Hypothalamus (tissue), 51 donors: ENCODE measurements at places on chromosomes 11 and 22.

GRCh38 chr22:25221790-25222189, 2.4 kb downstream of the CRYBB2 start:
- DNase-seq = no peak

- DNase-seq = no peak
Measured at GRCh38 chr22:22820626-22821025, 67.0 kb upstream of the IGLL5 start.

DNA sequence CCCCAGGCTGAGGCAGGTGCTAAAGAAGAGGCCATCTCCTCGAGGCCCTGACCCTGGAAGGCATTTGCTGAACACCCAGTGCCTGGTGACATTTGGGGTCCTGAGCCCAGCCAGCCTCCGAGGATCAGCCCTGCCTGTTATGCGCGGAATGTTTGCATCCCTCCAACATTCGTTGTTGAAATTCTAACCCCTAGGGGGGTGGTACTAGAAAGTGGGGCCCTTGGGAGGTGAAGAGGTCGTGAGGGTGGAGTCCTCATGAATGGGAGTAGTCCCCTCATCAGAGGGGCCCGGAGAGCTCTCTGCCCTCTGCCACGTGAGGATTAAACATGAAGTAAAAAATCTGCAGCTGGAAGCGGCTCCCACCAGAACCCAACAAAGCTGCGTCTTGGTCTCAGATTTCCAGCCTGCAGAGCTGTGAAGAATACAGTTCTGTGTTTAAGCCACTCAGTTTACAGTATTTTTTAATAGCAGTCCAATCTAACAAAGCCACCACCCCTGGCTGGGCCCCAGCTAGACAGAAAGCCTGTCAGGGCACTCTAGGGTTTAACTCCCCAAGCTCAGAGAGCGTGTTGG, 35.3 kb upstream of the SEPTIN5 start:
- DNase-seq = no peak

GRCh38 chr22:21047035-21047661, 1.4 kb downstream of the LRRC74B start:
- DNase-seq = no peak

DNA sequence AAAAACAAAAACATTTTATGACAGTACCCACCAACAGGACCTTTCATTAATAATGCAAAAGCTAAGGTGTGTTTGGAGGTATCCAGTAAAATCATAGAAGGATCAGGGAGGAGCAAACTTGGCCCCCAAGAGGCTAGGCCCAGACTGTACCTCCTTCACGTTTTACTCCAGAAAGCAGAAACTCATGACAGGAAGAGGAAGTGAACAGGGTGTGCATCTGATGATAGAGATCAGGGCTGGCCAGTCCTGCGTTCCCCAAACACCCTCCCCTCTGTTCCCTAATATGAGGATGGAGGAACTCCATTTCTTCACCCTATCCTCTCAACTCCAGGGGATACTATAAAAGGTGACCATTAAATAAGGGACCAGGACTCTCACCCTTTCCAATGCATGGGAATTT, 10.2 kb upstream of the MS4A12 start:
- no peak for DNase-seq

DNA sequence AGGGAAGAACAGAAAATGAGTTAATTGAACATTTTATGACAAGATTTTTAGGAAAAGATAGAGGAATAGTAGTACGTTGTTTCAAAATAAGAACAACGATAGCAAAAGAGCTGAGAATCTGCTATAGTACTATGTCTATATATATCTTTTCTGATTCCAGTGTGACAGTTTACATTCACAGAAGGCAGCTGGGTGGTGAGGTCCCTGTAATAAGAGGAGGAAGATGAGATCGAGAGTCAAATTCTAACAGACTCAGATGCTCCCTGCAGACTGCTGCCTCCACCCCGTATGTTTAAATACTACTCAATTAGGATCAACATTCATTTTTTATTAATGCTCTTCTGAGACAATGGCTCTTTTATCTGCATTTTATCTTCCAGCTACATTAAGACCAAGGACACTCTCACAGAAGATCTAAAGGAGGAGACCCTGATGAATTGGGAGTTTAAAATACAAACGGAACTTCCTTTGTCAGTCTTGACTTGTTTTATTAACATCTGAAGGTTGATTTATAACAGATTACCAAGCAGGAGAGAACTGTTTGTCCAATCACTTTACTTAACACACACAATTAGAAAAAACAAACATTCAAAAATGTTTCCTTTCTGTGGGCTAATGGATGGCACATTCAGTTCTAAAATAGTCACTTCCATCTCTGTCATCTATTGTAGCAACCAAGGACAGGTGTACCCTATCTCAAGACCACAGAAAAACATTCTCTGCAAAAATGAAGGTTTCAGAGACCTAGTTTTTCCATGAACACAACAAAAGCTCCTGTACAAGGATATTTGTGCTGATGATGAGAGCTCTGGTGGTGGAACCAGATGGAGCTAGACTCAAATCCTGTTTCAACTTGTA, 240.2 kb downstream of the CADM1 start:
- no peak for DNase-seq

- DNase-seq = peak; percentile 38
Measured at GRCh38 chr11:31106968-31107576, 262.5 kb downstream of the DCDC1 start.
